NCI-H2081 treated with DMSO at 0.1 percent for 48 hours (cell line): ENCODE measurements at places on chromosomes 2 and 18.

DNA sequence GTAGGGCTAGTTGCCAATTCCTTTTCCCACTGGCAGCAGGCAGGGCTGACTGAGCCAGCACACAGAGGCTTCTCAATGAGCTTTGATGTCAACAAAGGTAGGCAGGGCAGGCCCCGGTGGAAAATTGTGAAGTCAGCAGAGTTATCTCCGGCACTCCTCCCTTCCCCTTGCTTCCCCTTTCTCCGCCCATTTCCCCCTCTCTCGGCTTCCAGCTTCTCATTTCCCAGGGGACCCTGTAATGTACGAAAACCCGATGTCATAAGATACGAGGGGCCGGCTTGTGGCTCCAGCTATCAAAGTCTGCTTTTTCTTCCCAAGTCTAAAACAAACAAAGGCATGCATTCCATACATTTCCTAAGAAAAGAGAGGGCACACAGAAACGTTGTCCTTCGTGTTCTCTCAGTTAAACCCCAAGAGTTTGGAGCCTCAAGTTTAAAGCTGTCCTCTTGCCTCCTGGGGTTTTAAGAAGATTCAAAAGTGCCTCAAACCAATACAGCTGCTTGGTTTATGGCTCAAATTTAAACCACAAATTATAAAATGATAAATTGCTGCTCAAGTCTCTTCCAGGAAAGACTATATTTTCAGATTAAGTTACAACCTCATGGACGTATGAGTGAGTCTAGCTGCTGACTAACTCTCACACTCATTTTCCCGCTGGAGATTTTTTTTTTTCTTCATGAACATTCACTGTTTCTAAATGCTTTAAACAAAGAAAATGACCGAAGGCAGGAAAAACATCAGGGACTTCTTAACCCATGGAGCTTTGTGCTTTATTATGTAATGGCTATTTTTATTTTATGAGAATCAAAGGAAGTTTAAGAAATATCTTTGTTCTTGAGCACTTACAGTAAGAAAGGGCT lies 27.2 kb upstream of the EML4 start:
- no peak for DNase-seq

GRCh38 chr18:79945118-79946042 lies 6.1 kb downstream of the SLC66A2 start:
- no peak for DNase-seq

GRCh38 chr2:186327251-186327868 lies 158.7 kb upstream of the ZC3H15 start:
- no peak for DNase-seq

GRCh38 chr2:135844301-135844895 lies 7.4 kb upstream of the LCT start:
- no peak for DNase-seq

GRCh38 chr18:58276789-58277739 lies 233.0 kb downstream of the NEDD4L start:
- no peak for DNase-seq

GRCh38 chr18:33470216-33470615 lies 29.7 kb upstream of the CCDC178 start:
- DNase-seq: no peak

DNA sequence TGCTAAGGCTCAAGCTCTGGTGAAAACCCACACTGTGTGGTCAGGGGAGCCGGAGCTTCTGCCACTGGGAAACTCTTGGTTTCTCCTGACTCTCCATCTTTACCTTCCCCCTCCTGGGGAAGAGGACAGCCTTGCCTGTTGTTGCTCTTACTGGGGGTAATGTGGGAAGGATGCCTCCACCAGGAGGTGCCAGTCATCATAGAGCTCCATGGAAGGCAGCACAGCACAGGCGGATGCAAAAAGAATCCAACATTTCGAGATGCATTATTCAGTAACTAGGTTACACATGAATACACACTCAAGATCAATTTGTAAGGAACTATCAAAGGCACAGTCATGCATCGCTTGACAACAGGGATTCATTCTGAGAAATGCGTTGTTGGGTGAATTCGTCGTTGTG lies 322.6 kb downstream of the AFF3 start:
- no peak for DNase-seq

DNA sequence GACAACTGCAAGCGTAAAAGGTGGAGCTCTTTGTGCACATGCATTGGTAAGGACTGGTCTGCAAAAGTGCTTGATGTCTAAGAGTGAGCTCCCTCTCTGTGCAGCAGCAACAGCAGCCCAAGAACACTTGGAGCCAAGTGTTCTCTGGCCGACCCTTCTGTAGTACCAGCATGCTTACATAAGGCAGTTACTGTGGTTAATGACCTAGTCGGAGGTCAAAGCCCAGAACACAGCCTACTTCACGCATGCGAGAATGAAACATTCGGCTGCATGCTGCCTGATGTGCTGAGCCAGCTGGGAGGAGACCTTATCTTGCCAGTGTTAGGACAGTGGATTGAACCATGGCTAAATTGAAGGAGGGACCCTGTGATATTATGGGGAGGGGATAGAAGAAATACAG lies 21.3 kb downstream of the NCAPH start:
- no peak for DNase-seq

DNA sequence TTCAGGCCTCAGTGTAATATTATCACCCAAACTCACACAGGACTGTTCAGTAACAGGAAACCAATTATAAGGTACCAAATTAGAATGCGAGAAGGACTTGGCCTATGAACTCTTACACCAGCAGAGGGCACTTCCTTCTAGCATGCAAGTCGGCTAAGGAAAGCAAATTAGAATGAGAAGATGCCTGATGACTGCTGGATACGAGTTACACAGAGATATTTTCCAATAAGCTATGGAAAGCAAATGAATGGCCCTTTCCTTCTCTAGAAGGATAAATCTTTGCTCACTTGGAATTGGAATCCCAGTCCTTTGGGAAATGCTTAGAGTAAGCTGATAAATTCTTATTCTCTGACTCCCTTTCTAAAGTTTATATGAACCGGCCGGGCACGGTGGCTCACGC lies 109.8 kb downstream of the AP1S3 start:
- DNase-seq: no peak

DNA sequence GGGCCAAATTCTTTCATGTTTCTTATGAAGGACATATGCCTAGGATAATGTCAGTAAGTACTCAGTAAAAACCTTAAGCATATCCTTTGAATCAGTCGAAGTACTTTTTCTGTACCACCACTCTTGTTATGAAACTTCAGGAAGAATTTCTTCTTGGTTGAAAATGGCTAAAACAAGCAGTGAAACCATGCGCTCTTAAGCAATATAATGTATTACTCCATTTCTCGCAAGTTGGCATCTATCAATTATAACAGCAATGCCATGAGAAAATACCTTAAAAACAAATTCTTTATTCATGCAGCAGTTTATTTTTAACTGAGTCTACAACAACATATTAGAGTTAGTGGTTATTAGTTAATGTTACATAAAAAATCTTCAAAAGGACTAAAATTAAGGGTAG lies 41.0 kb downstream of the SLC66A3 start:
- DNase-seq: no peak
